WERI-Rb-1 (cell line): ENCODE measurements at places on chromosomes 4 and X.

DNA sequence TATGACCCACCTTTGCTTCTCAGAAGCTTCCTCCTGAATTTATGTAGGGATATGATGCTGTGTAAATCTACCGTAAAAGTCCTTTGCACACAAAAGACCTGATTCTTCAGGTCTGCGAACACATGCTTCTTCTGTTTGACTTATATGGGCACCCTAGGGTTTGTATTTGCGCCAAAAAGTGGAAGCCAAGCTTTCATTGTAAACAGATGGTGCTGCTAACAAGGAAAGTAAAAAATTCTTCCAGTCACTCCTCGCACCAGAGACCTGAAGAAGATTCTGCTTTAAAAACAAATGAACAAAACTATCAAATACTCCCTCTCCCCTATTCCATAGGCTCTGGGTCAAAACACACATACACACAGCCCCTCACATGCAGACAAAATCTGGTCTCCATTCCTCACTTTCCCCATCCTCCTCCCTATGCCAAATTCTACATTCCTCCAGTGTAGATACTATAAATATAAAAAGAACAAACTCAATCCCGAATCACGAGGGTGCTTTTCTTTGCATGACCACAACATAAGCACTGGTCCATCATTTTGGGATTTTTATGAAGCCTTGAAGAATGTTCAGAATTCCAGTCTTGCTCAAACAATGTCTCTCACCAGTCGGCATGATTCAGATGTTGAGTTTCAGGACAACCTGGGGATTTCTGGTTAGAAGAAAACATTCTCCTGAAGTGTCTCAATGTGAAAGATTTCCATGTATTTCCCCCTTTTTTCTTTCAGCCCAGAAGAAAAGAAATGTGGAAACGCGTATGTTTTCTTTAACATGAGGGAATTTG, 125.1 kb downstream of the PALLD start:
- no peak for DNase-seq

- no peak for DNase-seq
Measured at GRCh38 chr4:61583696-61584095, 383.6 kb downstream of the ADGRL3 start.

GRCh38 chr4:183960046-183960420, 54.9 kb downstream of the STOX2 start:
- DNase-seq, result peak; percentile 55

DNA sequence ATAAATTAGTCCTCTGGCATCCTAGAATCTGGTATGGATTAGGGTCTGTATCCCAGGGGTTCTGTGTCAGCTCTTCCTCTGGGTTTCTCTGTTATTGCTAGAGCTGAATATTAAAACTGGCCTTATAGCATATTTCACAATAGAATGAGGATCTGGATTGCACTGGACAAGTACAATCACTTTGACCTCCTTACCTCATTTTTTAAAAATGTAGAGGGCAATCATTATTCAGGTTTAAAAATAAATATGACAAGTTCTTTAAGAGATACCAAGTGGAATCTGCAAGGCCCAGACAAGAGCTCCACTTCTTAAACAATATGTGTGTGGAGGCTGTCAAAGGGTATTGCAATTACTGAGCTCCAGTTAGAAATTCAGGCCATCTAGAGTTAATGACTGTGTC, 1.4 kb downstream of the PALLD start:
- DNase-seq, result no peak

DNA sequence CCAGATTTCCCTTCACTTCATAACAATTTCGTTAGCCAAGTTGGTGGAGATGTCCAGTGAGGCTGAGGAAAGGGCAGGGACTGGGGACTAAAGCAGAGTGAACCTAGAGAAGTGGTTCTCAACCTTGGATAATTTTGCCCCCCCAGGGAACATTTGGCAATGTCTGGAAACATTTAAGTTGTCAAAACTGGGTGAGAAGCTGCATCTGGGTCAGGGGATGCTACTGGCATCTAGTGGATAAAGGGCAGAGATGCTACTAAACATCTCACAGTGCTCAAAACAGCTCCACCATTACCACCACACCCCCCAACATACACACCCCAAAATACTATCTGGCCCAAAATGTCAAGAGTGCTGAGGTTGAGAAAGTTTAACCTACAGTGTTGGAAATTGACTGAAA, 32.0 kb upstream of the FGF16 start:
- no peak for DNase-seq

DNA sequence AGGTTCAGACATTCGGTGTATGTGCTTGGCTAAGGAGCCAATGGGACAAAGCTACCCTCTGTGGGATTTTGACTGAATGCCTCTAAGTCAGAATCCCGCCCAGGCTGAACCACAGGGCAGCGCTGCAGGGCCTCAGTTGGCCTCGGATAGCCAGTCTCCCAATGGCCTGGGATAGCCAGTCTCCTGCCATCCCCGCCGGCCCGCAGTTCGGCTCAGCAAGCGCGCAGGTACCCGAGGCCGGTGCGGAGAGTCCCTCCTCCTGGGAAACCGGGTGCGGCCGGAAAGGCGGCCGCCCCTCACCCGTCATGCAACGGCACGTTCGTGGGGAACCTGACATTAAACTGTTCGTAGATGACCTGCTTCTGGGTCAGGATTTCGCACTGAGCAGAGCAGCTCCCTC, 16.1 kb downstream of the PPEF2 start:
- DNase-seq, result no peak

GRCh38 chrX:111123606-111124179, 27.7 kb downstream of the PAK3 start:
- no peak for DNase-seq

- no peak for DNase-seq
Measured at GRCh38 chrX:13581554-13581953, 12.2 kb downstream of the EGFL6 start.

GRCh38 chr4:54971474-54971950, 153.9 kb downstream of the KDR start:
- no peak for DNase-seq

- DNase-seq, result no peak
Measured at GRCh38 chr4:128452415-128452814, 164.8 kb upstream of the PGRMC2 start.

- peak; percentile 37 for DNase-seq
Measured at GRCh38 chr4:165504184-165504583, 125.4 kb downstream of the CPE start.

GRCh38 chr4:134499074-134499473, 297.5 kb upstream of the PABPC4L start:
- no peak for DNase-seq

GRCh38 chr4:67198727-67199126, 346.6 kb downstream of the CENPC start:
- DNase-seq, result peak; percentile 30

- DNase-seq, result no peak
Measured at GRCh38 chrX:16868920-16869319, 1.2 kb downstream of the RBBP7 start.

DNA sequence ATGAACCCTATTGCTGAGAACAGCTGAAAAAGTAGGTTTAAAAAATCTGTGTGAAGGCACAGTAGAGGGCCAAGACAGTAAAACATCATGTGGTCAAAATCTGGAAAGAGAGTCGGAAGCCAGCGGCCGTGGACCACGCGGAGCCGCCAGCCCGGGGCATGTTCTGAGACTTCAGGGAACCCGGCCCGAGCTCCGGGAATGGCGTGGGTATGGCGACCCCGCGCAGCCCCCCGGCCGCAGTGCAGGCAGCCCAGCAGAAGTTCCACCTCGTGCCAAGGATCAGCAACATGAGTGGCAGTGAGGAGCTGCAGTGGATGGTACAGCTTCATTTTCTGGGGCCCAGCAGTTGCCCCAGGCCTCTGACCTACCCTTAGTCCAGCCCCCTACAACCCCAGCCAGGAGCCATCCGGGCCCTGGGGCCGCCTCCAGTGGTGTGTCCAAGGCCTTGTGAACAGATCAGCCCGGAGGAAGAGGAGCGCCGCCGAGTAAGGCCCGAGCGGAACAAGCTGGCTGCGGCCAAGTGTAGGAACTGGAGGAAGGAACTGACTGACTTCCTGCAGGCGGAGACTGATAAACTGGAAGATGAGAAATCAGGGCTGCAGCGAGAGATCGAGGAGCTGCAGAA, 94.2 kb downstream of the LARP1B start:
- no peak for DNase-seq

DNA sequence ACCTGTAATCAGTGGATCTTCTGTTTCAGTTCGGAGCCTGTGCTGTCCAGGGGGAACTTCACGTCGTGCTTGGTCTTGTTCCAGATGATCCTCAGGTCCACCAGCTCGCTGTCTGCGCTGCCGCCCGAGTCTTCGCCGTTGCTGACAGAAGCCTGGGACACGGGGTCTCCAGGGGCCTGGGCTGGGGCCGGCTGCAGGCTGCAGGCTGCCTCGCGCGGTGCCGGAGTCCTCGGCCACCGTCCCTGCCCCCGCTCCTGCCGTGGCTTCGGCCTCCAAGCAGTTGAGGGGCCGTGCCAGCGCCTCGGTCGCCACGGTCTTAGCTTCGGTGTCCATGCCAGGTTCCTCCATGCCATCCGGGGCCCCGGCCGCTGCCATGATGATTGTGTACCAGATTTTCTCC, 37.3 kb upstream of the CCNI start:
- no peak for DNase-seq

GRCh38 chr4:48898733-48899431, 7.7 kb downstream of the OCIAD2 start:
- DNase-seq, result no peak

- DNase-seq, result no peak
Measured at GRCh38 chrX:149491812-149492211, 13.3 kb downstream of the IDS start.

GRCh38 chrX:103398421-103398864, 22.1 kb downstream of the BEX3 start:
- DNase-seq, result no peak

- DNase-seq, result no peak
Measured at GRCh38 chr4:41465146-41465761, 72.7 kb upstream of the LIMCH1 start.

DNA sequence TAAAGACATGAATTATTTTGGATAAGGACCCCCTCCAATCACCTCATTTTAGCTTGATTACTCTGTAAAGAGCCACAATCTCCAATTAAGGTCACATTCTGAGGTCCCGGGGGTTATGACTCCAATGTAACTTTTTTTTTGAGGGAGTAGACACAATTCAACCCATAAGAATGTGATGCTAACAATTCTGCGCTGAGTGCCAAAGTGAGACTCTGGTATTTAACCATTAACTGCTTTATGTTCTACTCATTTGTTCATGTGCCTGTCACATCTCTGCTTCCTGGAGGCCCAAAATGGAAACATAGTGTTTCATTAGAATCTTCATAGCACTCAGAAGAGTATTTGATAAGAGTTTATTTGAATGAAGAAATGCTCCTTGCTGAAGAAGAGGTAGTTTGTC, 234.8 kb downstream of the CPE start:
- DNase-seq, result no peak

DNA sequence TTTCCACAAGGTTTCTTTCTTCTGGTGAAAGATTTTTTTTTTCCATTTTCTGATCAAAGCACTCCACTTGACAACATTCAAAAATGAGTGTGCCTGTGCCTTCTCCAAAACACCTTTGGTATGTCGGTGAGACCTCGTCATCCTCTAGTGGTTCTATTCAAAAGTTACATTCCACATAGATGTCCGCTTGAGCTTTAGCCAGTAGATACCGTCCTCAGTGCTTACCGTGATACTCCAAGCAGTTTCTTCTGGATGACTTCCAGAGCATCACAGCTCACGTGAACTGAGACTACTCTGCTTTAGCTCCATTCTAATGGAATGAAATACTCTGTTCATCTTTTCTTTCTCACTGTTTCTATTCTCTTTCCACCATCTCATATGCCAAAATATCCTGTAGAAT, 38.2 kb upstream of the VEGFC start:
- no peak for DNase-seq
